Hepatic stellate cell (primary cell): ENCODE measurements at places on chromosomes 1 and 21.
A peak's percentile ranks its signal among the peaks of the same experiment; 100 is the strongest.

DNA sequence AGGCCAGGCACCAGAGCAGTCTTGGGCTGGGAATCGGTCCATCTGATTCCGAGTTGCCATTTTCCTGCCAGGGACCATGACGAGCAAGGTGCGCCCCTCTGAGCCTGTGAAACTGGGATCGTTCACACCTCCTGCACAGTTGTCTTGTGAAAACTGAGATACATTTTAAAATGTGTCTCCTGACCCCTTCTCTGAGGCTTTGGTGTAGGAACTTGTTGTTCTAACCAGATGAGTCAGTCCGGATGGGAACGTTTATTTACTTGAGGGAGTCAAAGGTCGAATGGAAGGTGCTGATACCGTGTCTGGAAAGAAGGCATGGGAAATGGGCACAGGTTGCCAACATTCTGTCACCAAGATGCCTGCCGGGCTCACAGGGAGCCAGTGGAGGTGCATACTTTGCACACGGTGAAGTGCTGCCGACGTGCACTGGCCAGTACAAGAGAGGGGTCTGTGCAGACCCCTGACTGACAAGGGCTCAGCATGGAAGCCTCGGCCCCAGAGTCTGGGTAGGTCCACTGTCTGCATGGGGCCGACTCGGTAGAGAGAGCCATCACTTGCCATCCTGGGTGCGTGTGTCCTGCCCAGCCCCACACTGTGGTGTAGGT lies 7.4 kb upstream of the KCNN3 start:
- DNase-seq: no peak

DNA sequence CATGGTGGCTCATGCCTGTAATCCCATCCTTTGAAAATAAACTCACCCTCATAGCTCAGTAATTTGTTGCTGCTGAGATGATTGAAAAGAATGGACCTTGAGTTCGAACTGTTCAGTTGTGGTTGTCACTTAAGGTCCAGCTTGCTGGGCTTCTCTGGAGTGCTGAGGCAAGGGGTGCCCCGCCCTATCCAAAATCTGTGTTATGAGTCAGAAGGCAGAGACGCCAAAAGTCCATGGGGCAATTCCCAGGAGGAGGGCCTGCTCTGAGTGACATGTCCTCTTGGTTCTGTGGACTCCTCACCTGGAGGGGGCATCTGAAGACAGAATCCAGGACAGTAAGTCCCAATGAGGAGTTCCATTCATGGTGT lies 64.8 kb downstream of the MYOM3 start:
- DNase-seq: peak; percentile 66

DNA sequence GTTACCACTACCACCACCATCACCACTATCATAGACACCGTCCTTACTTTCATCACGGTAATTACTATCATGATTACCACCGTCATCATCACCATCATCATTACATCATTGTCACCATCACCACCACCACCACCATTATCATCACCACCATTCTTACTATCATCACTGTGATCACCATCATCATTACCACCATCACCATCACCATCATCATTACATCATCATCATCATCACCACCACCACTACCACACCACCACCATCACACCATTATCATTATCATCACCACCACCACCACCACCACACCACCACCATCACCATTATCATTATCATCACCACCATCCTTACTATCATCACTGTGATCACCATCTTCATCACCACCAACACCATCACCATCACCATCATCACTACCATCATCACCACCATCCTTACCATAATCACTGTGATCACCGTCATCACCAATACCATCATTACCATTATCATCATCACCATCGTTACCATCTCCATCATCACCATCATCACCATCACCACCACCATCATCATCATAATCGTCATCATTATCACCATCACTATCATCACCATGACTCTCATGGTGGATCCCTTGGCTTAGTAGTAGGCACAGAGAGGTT lies 244.4 kb upstream of the C1orf174 start:
- DNase-seq: no peak

DNA sequence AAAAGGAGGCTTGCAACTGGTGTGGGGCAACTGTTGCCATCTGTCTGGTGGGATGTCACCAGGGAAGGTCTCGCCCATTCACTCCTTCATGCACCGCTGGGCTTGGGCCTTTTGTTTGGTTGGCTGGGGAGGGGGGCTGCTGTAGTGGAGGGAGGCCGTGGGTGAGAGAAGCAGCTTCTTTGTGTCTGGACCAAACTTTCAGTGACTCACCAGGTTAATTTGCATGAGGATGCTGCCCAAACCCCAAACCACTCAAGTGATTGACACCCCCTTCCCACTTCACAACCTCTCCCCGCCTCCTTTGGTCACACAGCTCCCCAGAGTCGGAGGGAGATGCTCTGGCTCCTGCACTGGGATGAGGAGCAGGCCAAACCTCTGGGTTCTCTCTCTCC lies 19.7 kb downstream of the BTG2 start:
- no peak for DNase-seq

DNA sequence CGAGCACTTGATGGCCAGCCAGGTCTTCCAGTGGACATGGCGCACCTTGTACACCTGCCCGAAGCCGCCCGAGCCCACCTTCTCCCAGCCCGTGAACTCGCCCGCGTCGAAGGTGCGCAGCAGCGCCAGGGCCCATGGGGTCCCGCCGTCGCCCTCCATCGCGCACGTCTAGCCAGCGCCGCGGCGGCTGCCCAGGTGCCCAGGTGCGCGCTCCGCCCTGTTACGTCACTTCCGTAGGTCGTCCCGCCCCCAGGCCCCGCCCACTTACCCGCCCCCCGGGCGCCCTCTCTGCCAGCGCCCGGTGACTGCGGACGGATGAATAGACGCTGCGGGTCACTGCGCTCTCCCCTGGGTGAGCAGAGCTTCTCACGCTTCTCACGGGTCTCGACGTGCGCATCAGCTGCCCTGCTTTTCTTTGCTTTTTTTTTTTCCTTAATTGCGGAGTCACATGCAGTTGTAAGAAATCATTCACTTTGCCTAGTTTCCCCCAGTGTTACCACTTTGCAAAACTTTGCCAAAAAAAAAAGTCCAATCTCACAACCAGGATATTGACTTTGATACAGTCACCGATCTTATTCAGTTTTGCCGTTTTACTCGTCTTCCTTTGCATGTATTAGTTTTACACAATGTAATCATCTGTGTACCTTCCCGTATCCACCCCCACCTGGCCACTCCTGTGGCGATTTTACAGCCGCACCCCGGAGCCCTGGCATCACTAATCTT lies at the start of gene RIPK4:
TSS of gene RIPK4 (minus strand) at position 170 of the 723 bp plus-strand sequence. CDS start at position 159, 11 bp downstream.
- DNase-seq: peak; percentile 57
